Ovary (tissue), 10 donors: ENCODE measurements at places on chromosomes 7 and 10. TPM values are rescaled to one million over a fixed set of nuclear protein-coding genes. Genes with fewer than 3 reads are reported as not detected.
A peak's percentile ranks its signal among the peaks of the same experiment; 100 is the strongest.

Gene ST8SIA6
- 0.22 TPM for polyA plus RNA-seq

DNA sequence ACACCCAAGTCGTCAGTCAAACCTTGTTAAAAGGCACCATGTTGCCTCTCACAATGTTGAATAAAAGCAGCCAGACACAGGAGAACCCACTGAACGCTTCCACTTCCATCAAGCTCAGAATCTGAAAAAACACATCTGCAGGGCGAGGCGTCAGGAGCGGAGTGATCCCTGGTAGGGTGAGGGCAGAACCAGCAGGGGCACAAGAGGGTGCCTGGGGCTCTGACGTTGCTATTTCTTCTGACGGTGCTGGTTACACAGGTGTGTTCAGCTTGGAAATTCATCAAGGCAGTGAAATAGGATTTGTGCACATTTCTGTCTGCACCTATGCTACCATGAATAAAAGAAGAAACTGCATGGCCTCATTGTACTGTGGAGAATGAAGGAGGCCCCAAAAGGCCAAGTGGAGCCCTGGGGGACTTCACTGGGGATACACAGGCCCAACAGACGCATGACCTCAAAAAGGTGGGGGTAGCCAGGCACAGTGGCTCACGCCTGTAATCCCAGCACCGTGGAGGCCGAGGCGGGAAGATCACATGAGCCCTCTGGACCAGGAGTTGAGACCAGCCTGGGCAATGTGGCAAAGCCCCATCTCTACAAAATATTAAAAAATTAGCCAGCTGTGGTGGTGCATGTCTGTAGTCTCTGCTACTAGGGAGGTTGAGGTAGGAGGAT is 19.2 kb upstream of the NCAPG2 start:
- H3K4me1 ChIP-seq, result no peaks in the 10 kb centered on the region
- H3K36me3 ChIP-seq, result no peaks in the 10 kb centered on the region
- no peak overlapping the region for H3K27ac ChIP-seq
- H3K27me3 ChIP-seq, result no peaks in the 10 kb centered on the region
- DNase-seq, result no peak

GRCh38 chr10:69792341-69792740 is 9.4 kb upstream of the COL13A1 start:
- DNase-seq, result no peak
- no peak overlapping the region for H3K4me3 ChIP-seq
- no peaks in the 10 kb centered on the region for H3K36me3 ChIP-seq
- H3K4me1 ChIP-seq, result no peaks in the 10 kb centered on the region

Gene GPR15LG
- not detected for polyA plus RNA-seq

- no peaks in the 10 kb centered on the region for H3K4me1 ChIP-seq
- no peak overlapping the region for H3K4me3 ChIP-seq
- no peak overlapping the region for H3K27ac ChIP-seq
- no peak for DNase-seq
- H3K27me3 ChIP-seq, result no peaks in the 10 kb centered on the region
These were observed 244.0 kb downstream of the SKAP2 start for GRCh38 chr7:26620352-26620751.

- no peaks in the 10 kb centered on the region for H3K27me3 ChIP-seq
- H3K27ac ChIP-seq, result no peak overlapping the region
- no peaks in the 10 kb centered on the region for H3K36me3 ChIP-seq
- H3K4me1 ChIP-seq, result peaks cover 14% of the 10 kb centered on the region
- DNase-seq, result no peak
These were observed 48.6 kb downstream of the MCU start for GRCh38 chr10:72740528-72740927.

GRCh38 chr7:25578991-25579777 is 350.9 kb upstream of the NPVF start:
- no peaks in the 10 kb centered on the region for H3K27me3 ChIP-seq
- H3K27ac ChIP-seq, result no peak overlapping the region
- no peak for DNase-seq
- no peaks in the 10 kb centered on the region for H3K4me1 ChIP-seq

- H3K4me3 ChIP-seq, result no peak overlapping the region
These were observed 12.3 kb upstream of the MYPN start for GRCh38 chr10:68096913-68097516.

- no peak overlapping the region for H3K4me3 ChIP-seq
- H3K27me3 ChIP-seq, result no peaks in the 10 kb centered on the region
- no peaks in the 10 kb centered on the region for H3K4me1 ChIP-seq
- H3K27ac ChIP-seq, result no peak overlapping the region
These were observed 13.5 kb downstream of the COBL start for GRCh38 chr7:51303142-51303525.

Gene TMEM178B
- 0.52 TPM for polyA plus RNA-seq

- H3K27ac ChIP-seq, result no peak overlapping the region
- no peaks in the 10 kb centered on the region for H3K36me3 ChIP-seq
- peaks cover 1% of the 10 kb centered on the region for H3K4me1 ChIP-seq
- DNase-seq, result no peak
- no peaks in the 10 kb centered on the region for H3K27me3 ChIP-seq
These were observed 32.8 kb downstream of the JCAD start for GRCh38 chr10:30026578-30026977.

DNA sequence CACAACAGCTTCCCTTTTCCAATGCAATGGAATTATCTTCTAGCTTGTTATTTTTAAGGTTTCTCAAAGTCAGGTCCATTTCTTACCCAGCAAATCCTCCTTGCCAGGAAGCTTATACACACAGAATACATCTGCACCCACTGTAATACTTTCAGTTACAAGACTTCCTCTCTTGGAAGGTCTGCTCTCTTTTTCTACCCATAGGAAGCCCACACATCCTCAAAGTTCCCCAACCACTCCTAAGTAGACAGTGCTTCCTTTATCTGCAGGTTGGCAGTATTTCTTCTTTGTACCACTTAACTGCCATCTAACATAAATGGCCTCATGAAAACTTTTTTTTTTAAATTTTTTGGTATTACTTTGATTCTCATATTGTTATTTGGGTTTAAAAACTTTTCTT is 155.6 kb downstream of the TAX1BP1 start:
- no peaks in the 10 kb centered on the region for H3K27me3 ChIP-seq
- no peak overlapping the region for H3K4me3 ChIP-seq
- H3K4me1 ChIP-seq, result peaks cover 7% of the 10 kb centered on the region
- H3K27ac ChIP-seq, result no peak overlapping the region
- DNase-seq, result no peak

GRCh38 chr10:15860692-15861201 is 440 bp upstream of the MINDY3 start:
- H3K27ac ChIP-seq, result no peak overlapping the region
- H3K4me3 ChIP-seq, result peak overlapping the region; percentile 94
- DNase-seq, result no peak
- H3K4me1 ChIP-seq, result no peaks in the 10 kb centered on the region

Gene BMS1
- 8.4 TPM for polyA plus RNA-seq

Gene CYP2E1
- 1.6 TPM for polyA plus RNA-seq

DNA sequence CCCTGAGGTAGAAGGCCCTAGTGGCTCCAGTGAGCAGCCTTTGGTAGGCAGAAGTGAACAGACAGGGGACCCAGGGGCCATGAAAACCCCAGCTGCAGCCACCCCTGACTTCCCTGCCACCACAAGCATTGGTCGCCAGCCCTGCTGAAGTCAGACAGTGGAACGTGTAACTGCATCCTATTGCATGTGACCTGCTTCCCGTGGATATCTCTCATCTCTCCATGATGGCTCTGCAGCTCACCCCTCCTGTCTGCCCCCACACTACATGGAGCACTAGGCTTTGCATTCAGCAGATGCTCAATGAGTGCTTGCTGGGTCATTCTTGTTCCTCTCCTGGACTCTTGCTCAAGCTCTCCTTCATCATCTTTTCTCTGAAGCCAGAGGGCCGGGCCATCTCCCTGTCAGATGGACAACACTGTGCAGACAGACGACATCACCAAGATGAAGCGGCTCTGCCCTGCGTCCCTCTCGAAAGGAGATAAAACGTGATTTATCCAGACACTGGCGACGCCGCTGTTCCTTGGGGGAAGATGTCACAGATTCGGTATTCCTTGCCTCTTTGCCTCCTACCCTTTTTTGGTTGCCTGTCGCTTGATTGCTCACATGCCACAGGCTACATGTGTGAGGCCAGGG is 117.5 kb downstream of the SH3PXD2A start:
- peaks cover 5% of the 10 kb centered on the region for H3K4me1 ChIP-seq
- no peaks in the 10 kb centered on the region for H3K27me3 ChIP-seq
- H3K4me3 ChIP-seq, result no peak overlapping the region
- H3K27ac ChIP-seq, result no peak overlapping the region
- H3K36me3 ChIP-seq, result no peaks in the 10 kb centered on the region
